Type B pancreatic cell (in vitro differentiated cells): ENCODE measurements at places on chromosomes 1 and 21.

DNA sequence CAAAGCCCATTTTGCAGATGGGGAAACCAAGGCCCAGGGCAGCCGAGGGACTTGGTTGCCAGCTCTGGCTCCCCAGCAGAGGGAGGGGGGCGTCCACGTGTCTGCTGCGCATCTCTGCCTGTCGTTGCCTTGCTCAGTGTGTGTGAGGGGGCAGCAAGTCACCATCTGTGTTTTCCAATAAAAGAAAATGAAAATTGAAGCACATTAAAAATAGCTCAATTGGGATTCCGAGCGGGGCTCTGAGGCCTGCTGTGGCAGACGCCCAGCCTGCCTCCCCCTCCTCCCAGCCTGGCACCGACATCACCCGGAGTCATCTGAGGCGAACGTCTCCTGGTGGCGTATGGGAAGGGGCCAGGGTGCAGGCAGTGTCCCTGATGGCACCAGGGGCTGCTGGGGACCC, 51.2 kb downstream of the EPHB2 start:
- no peak for DNase-seq

DNA sequence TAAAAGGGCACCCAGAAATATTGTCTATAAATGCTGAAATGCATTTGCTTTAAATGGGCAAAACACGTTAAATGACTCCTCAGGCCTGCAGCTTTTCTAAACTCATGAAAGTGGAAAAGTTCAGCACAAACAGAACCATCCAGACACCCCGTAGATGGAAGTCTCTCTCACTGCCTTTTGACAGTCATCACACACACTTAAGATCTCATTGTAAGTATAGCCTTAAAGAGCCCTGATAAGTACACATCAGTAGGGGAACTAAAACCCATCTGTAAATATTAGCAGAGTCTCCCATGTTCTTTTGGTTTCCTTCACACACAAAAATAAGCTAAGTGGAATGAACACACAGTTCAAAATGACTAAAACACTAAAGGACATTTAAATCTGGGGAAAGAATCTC, 166.7 kb downstream of the LTN1 start:
- no peak for DNase-seq

- DNase-seq, result no peak
Observed at GRCh38 chr1:19229828-19230325, 19.8 kb upstream of the UBR4 start.

DNA sequence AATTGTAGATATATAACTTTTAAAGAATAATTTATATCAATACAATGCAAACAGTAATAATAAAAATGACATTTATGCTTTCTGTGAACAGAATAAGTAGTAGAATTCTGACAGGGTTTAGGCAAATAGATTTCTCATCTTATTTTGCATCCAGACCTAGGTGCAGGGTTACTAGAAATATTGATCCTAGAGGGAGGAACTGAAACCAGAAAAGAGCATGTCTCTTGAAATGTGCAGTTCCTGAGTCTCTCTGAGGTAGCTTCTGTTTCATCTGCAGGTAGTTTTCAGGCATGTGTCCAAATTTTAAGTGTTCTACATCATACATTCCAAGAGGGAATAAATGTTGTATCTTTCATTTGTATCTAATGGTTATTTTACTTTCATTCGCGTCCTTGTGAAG, 631.9 kb upstream of the ADGRL4 start:
- DNase-seq, result no peak

DNA sequence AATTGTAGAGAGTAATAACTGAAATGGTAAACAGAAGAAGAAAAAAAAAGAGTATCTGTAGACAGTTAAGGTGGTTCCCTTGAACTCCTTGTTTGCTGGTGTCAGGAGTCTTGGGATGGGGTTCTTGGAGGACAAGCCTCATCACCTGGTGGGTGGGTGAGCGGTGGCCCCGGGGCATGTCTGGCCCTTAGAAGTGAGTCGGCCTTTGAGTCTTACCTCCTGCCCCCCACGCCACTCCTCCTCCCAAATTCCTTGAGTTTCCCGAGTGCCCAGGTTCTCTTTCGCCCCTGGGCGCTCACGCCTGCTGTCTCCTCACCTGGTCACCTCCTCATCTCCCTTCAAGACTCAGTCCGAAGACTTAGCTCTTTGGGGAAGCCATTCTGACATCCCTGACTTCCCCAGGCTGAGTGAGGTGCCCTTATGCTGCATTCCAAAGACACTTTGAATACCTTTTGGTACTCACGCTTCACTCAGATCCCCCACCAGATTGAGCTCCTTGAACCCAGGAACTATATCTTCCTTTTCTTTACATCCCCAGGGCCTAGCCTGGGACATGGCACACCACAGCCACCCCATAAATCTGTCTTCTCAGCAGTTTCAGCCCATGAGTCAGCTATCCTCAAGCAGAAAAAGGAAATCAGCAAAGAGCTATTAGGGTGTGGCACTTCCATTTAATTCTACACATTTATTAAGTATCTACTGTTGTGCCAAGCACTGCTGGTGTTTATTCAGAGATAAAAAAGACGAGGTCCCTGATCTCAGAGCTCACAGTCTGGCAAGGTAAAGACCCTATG, 13.5 kb upstream of the IKBKE start:
- DNase-seq, result no peak

DNA sequence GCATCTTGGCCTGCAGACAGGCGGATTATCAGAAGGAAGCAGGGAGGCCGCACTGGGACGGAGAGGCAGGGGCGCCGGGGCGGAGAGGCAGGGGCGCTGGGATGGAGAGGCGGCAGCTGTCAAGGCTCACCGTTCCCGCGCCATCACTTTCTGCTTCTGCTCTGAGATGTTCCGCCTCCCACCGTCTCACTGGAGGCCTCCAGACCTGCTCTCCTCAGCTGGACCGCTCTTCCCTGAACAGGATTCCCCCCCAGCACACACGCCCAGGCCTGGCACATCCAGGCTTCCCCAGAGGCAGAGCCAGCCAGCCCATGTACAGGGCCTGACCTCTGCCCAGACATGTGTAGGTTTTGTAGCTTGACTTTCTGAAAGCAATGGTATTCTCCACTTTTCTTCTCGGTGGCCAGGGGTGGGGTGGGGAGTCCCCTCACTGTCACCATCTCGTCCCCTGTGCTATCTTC, 84.1 kb downstream of the RIPK4 start:
- no peak for DNase-seq

DNA sequence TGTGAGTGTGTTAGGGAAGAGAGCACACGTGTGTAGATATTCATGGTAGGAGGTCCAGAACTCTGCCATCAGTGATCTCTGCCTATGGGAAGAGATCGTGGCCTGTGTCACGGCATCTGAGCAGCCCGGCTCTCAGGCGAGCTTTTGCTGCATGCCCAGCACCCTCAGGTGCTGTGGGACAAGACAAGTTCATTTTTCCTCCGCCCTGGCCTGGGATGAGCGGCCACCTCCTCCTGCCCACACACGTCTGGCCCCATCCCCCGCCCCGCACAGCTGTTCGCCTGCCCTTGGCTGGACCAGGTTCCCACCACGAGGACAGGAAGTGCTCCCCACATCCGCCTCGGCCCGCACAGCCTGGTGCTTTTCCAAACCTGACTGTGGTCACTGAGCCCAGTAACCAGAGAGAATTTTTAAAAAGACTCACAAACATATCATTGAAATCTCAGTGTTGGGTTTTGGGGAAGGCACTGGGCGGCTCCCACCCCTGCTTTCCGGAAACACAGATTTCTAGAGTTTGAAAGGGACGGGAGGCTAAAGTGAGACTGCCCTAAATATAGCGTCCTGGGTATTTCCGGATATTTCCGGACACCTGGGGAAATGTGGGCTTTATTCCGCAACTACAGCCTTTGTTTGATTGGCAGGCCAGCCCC, 18.0 kb downstream of the BMP8A start:
- DNase-seq, result no peak

DNA sequence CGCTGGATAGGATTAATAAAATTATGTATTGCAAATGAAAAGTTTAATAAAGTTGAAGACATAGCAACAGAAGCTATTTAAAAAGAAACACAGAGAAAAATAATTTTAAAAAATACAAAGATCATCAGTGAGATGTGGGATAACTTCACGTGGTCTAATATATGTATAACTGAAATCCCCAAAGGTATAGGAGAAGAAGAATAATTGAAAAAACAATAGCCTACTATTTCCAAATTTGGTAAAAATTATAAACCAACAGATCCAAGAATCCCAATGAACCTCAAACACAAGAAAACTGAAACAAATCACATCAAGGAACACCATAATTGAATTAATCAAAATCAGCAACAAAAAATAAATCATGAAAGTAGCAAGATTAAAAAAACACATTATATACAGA, 44.9 kb downstream of the GREM2 start:
- no peak for DNase-seq

- no peak for DNase-seq
Observed at GRCh38 chr1:7574121-7575040, 196.7 kb upstream of the VAMP3 start.

DNA sequence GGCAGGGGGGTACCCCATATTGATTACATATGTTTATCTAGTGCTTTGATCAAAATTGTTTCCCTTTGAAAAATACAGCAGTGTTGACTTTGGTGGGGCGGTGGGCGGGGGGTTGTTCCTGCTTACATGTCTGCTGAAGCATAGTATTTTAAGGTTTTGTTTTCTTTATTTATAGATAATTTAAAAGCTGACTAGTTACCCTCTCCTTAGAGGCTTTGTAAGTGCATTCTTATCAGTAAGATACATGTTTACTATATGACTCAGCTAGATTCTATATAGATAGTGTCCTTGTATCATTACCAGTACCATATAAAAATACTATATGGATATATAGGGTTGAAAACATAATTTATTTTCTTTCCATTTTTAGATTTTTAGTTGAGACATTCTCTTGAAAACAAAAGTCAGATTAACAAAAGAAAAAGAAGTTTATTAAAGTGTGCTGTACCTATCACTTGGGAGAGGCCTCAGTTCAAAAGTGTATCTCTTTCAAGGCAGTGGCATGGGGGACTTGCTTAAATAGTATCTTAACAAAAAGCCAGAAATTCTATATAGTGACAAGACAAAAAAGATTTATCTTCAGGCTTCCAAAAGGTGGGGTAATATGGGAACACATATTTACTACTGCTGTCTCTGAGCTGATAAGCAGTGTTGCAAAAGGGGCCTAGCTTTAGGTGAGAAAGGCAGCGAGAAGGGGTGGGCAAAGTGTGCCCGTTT, 79.0 kb downstream of the HS2ST1 start:
- DNase-seq, result no peak

GRCh38 chr1:8202182-8202905, 115.6 kb upstream of the SLC45A1 start:
- no peak for DNase-seq

DNA sequence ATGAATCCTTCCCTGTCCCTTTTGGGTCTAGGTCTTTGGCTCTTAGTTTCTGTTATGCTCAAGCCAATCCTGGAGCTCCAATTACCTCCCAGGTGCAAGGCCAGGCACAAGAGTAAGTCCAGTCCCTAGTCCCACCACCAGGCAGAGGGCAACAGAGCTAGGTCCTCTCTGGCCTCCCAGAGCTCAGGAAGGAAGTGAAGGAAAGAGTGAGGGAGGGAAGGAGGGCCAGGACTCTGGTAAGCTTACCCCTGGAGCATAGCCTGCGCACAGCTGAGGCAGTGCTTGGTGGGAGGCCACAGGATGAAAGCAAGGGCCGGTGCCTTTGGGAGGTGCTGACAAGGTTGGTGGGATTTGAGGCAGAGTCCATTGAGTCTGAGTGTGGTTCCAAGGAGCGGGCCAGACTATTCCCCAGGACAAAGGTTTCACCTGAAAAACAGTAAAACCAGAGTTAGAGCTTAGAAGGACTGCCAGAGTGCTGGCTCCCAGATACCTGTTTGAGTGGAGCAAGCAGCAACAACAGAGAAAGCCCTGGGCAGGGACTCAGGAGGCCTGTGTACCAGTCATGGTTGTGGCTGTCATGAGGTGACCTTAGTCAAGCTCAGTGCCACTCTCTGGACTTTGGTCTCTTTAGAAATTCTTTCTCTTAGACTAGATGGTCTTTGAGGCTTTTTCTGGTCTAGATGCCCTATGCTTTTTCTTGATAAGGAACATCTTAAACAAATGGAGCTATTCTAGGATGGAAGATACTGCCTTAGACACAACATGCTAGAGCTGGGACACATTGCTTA, 15.8 kb upstream of the SLFNL1 start:
- DNase-seq, result no peak

GRCh38 chr1:97157991-97158390, 436.4 kb downstream of the PTBP2 start:
- DNase-seq, result no peak

DNA sequence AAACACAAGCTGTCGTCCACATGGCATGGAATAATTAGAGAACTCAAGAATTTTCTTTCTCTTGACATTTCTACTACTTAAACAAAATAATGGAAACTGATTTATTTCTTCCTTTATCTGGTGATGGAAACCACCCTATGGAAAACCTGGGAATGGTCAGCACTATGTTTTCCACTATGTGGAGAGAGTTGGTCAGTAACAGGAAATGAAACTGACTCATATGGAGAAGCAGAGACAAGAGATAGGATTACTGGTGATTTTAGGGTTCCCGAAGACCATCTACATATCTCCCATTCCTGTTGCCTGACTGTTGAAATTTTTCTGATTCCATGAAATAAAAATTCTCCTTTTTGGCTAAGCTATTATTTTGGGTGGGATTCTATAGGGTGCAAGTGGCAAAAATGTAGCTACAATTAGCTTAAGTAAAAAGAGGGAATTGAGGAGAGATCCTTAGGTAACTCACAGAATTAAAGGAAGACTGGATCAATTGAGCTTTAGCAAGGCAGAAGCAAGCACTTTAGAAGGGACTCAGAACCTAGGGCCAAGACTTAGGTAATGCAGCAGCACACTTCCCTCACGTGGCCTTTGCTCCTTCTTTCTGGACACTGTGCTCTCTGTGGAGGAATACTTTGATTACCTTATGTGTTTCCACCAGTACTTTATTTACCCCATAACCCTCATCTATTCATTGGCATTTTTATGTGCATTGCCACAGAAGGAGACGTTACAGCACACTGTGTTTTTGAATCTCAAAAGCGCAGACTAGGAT, 89.6 kb downstream of the LEPR start:
- DNase-seq, result no peak

DNA sequence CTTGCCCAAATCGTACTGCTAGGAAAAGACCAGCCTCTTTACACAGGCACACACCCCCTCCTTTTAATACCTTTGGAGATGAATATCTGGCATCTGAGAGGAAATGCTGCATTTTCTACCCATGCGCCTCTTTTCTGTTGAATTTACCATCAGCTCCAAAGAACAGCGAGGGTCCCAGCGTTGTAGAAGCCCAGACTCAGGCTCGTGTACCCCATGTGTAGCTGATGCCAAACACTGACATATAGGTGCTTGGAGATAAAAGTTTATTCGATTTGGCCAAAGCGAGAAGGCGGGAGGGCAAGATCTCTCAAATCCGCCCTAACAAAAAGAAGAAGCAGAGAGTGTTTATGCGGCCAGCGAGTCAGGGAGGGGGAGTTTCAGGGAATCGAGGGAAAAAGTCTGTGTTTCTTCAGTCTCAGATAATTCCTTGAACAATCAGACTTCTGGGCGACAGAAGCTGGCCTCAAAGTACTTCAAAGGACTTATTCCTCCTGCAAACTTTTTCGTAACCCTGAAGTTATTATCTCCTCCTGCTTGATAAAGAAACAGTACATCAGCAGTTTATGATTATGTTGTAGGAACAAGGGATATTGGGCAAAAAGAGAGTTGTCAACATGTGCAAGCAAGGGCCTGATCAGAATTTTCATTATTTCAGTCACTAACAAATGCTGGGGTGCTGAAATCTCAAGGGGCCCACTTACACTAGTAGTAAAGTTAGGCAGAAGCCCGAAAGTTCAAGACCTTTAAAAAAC, 642 bp upstream of the CREG1 start:
- DNase-seq, result no peak

- no peak for DNase-seq
Observed at GRCh38 chr1:36151845-36152203, 2.5 kb upstream of the TRAPPC3 start.
